ENCODE measurements at places on chromosomes 5 and 9.

- DNase-seq = no peak
Observed at GRCh38 chr5:89289604-89290003, 406.6 kb upstream of the MEF2C start.

GRCh38 chr5:92909602-92909962 is 671.4 kb downstream of the NR2F1-AS1 start:
- DNase-seq = no peak

DNA sequence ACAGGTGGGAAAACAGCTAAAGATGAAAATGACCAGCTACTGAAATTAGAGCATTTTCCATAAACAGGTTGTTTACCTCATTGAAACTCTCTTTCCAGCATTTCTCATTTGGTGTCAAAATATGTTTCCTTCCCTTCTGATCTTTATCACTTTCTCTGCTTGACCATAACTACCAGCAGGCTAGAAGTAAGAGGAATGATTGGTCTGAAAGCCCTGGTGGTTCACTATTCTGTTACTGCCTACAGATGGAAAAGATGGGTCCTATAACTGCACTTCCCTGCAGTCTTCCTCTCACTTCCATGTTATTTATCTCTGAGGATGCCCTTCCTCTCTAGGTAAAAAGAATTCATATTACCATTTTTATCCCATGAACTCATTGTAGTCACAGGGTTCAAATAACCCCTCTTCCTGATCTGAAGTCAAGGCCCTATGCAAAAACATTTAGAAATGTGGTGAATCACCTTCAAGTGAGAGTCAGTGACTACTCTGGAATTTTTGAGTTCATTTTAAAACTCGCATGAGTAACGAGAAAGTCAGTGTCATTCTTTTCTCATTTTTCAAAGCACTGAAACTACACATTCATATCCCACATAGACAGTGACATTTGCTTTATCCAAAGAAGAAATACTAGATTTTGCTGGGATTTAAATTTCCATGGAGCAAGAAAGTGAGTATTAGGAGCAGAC is 51.7 kb downstream of the ZNF474 start:
- DNase-seq = no peak

- DNase-seq = no peak
Observed at GRCh38 chr9:37468620-37469019, 3.4 kb upstream of the ZBTB5 start.

DNA sequence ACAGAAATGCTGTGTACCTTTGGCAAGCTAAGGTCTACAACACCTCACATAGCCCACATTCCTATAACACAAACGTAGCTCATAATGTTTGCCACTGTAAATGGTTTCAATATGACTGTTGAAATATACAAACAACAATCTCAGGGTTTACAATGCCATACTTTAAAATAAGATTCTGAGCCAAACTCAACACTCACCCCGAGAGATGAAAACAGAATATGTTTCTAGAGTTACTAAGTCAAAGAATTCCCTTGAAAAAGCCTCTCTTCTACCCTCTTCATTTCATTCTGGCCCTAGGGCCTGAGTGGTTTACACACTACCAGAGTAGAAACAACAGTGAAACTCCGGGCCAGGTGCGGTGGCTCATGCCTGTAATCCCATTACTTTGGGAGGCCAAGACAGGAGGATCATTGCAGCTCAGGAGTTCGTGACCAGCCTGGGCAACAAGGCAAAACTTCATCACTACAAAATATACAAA is 72.6 kb downstream of the MYO10 start:
- no peak for DNase-seq

DNA sequence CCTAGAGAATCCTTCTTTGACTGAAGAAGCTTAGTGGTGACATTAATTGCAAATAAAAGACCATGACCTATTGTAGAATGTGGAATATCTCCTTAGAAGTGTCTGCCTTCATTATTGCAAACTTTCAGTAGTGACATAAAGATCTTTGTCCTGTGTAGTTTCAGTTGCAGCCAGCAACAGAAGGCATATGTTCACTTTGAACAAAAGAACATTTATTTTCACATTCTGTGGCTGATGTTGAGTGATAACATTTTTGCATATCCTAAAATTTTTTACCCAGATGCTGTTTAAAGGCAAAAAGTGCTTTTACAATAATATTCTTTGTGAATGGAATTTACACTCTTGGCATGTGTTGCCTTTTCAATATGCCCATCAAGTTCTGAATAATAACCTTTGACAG is 165.9 kb downstream of the TMC1 start:
- DNase-seq = no peak

DNA sequence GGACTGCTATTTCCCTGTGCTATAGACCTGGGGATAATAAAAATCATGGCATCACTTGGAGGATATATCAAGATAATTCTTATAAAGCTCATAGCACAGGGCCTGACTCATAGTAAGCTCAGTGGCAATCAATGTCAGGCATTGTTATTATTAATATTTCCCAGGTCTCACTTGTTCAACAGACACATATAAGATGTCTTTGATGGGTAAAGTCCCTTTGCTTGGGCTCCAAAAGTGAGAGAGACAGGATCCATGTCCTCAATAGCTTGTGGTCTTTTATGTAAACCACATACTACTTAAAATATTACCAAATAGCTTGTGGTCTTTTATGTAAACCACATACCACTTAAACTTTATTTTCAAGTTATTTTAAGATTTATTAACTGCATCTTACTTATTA is 11.2 kb downstream of the SH3RF2 start:
- no peak for DNase-seq

- no peak for DNase-seq
Observed at GRCh38 chr5:2094616-2094995, 211.9 kb upstream of the IRX4 start.

DNA sequence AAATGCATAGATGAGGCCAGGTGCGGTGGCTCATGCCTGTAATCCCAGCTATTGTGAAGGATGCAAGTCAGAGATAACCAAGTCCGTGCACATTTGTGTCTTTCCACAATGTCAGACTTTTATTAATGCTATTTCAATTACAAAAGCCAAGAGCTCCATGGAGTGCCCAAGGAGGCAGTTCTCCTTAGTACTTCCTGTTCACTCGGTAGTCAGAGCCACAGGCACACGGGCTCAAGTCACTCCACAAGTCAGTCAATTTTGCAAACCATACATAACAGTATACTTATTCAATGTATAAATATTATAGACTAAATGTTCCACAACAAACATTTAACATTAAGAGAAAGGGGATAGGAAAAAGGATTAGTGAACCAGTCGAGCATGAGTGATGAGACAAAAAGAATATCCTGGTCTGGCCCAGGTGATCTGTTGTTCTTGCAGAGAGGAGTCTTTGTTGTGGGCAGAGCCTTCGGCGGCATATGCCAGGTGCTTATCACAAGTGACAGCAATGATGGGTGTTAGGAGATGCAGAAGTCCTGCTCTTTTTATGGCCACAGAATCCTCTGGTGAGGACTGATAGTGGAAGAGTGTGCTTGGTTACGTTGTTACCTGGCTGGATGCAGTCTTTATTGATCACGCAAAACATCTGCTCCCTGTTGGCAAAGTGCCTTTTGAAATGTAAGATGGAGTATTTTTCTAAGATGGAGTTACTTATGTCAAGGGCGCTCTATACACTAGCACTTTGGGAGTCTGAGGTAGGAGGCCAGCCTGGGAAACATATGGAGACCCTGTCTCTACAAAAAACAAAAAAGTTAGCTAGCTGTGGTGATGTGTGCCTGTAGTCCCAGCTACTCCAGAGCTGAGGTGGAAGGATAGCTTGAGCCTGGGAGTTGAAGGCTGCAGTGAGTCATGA is 167.0 kb upstream of the FBXL17 start:
- DNase-seq = no peak

GRCh38 chr5:146860213-146860893 is 18.2 kb downstream of the PPP2R2B start:
- no peak for DNase-seq

DNA sequence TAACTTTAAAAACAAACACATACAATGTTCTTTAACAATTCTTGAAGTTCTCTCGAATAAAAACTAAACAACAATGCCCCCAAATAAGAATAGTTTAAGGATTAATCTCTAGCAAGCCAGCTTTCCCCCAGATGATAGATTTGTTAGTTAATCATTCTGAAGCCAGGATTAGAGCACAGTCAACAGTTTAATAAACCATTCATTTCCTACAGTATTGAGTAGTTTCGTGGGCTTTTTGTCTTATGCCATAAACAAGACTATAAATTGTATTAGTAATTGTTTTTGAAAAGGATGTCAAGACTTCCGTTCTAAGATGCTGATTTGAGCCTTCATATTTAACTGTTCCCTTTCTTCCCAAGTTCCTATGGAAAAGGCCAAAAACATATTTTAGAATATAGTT is 136.6 kb downstream of the PIK3R1 start:
- DNase-seq = no peak

DNA sequence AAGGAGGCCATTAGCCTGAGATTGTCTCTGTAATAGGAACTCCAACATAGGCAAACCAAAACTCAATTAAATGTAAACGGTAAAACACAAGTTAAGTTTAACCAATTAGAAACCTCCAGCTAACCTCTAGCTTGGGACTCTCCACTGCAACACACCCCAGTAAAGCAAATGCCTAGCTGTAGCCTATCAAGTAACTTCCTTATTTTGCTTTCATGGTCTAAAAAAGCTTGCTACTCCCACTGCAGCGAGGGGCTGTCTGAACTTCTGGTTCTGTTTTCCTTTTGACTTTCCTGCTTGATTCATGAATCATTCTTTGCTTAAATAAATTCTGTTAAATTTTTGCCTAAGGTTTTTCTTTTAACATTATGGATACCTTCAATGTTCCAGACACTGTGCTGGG is 24.4 kb upstream of the C5orf46 start:
- DNase-seq = no peak

- no peak for DNase-seq
Observed at GRCh38 chr5:109053995-109054417, 306.3 kb downstream of the FER start.

GRCh38 chr5:132385326-132386105 is 16.0 kb downstream of the SLC22A5 start:
- DNase-seq = no peak

GRCh38 chr9:19180991-19181390 is 49.5 kb upstream of the DENND4C start:
- no peak for DNase-seq

- DNase-seq = no peak
Observed at GRCh38 chr9:93139365-93140182, 5.5 kb upstream of the NINJ1 start.

GRCh38 chr9:109948453-109948852 is 168.5 kb downstream of the PALM2AKAP2 start:
- no peak for DNase-seq

DNA sequence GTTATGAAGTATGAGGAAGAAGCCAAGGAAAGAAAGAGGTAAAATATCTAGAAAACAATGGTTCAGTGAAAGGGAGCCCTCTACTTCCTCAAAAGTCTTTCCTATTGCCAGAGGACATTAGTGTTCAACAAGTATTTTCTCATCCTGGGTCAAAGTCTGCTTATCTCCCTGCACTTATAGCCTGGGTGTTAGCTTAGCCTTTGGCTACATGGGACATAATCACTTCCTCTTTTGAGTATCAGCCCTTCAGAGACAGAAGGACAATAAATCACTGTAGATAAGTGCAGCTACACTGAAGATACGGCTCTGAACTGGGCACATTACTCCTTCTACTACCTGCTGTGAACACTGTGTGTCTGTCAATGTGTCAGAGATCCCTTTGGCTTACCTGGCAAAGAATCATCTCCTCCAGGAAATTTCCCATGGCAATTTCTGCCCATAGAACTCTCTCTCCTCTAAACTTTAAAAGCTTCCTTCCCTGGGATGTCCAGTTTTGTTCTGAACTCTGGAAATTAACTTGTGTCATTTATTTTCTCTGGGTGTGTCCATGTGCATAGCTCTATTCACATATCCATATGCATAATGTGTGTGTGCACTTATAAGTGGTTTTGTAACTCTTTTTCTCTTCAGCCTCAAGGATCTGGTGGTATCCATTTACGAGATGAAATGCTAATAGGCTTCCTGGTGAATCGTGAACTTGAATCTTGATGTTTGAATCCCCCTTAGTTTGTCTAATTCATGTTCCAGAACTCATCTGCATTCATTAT is 30.0 kb upstream of the RECK start:
- DNase-seq = no peak

DNA sequence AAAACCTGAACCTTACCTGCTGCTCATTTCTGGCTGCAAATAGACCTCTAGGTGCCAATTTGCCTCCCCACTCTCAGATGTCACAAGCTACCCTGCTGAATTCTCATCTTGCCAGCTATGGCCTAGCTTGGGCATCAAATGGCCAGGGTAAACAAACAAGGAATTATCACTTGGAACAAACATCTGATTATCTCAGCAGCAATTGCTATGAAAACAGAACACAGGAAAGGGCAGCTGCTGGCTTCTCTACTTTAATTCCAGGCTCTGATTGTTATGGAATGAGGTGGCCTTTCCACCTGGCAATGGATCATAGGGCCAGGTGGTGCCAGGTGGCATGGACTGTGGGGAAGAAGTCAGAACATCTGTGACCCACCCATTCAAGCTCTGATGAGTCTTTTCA is 505.1 kb downstream of the TLR4 start:
- DNase-seq = no peak

DNA sequence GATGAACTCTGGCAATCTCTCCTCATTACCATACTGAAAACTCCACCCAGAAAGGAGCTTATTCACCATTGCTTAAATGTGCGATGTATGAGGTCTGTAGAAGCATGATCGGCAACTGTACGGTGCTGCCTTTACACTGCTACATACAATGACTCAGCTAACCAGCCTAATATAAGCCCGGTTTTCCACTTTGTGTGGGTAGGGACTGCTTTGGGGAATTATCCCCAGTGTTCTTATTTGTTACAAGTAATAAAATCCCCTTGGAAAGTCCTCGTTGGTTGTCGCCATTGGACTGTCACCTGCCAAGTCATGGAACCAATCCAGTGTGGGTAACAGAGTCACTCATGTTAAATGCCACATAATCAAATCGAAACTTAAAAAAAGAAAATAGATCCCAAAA is 23.5 kb upstream of the TENT2 start:
- DNase-seq = no peak

- DNase-seq = no peak
Observed at GRCh38 chr5:154046486-154046885, 7.7 kb downstream of the MFAP3 start.

DNA sequence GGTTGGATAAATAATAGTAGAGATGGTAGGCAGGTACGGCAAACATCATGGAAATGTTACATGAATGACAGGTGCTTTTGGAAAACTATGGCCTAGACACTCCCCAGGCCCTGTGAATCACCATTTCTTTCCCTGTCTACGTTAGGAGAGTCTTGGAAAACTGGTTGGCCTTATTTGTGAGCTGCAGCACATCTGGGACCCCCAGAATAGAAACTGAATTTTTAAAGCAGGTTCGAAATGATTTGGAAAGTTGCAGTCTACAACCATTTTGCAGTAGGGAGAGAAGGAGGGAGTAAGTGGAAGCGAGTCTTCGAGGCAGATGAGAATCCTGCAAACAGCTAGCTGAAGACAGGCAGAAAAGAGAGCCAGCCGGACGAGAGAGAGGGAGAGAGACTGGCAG is 13.0 kb downstream of the C1QTNF2 start:
- DNase-seq = no peak

- no peak for DNase-seq
Observed at GRCh38 chr5:94276751-94277150, 341.7 kb downstream of the KIAA0825 start.

GRCh38 chr9:121498487-121499176 is 1.0 kb downstream of the GGTA1 start:
- no peak for DNase-seq

All from NCI-H1930 (cell line).